ENCODE measurements at places on chromosomes 11 and 22.

- DNase-seq = no peak
Measured at GRCh38 chr22:18976197-18976751, 40.2 kb upstream of the PRODH start.

DNA sequence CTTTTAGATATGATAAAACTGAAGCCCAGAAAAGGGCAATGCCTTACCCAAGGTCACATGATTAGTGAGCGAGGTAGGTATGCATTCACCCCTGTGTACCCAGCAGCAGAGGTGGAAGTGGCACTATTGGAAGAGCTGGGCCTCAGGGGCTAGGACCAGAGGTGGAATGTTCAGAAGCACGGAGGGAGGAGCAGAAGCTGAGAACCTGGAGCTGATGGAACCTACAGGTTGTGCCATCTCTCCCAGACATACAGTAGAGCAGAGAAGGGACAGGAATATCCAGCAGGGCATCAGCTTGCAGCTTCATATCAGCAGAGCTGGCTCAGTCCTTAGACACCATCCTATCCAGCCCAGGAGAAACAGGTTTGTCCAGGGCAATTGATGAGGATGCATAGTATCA is 14.6 kb upstream of the FCHSD2 start:
- DNase-seq = no peak

DNA sequence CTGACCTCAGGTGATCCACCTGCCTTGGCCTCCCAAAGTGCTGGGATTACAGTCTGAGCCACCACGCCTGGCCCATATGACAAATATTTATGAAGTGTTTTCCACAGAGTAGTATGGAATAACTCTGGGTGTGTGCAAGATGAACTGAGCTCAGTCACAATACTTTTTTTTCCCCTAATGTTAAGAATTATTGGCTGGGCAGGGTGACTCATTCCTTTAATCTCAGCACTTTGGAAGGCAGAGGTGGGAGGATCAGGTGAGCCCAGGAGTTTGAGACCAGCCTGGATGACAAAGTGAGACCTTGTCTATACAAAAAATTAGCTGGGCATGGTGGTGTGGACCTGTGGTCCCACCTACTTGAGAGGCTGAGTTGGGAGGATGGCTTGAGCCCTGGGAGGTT is 6.4 kb downstream of the PTPRJ start:
- DNase-seq = no peak

DNA sequence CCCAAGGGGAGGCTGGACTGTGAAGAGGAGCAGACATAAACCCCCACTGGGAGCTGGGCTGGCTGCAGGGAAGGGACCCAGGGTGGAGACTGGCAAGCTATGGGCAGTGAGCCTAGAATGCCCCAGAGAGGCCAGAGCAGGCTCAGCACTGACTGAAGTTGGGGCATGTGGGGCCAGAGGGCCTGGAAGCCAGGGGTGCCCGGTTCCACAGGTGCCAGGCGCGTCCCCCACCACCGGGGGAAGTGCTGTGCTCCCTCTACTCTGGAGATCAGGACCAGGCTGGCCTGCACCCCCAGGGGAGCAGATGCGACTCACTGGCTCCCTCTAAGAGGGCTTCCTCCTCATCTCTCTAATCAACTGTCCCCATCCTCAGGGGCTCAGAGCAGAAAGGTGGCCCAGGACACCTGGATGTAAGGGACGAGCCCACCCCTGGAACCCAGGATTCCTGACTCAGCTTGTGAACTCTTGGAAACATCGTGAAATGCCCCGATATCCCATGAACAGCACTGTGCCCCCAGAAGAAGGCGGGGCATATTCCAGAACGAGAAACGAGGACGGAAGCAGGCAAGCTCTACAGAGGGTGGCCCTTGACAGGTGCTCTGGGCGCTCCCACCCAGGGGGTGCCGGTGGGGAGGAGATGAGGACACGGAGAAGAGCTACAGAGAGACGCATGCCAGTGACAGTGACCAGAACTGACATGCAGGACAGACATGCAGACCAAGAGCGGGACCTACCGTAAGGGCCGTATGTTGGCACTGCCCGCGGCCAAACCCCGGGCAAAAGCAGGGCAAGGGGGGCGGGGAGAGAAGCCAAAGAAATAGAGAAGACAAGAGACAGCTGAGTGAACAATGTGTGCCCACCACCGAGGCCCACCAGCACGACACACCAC is 20.4 kb downstream of the MAFF start:
- no peak for DNase-seq

- peak; percentile 88 for DNase-seq
Measured at GRCh38 chr11:102111011-102111786, 952 bp downstream of the YAP1 start.

DNA sequence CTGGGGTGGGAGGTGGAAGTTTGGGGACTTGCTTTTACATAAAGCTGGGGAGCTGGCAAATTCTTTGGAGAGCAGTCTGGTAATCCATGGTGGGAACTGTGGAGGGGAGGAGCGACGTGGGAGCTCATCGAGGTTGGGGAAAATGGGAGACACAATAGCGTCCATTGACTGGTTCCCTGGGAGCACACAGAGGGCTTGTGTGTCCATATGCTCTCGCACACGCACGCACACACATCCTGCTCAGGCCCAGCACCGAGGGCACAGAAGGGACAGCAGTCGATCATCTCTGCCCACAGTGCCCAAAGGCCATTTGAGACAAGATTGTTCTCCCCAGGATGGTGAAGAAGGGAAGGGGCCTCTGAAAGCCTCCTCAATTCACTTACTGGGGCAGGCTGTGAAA is 53.7 kb downstream of the FBXO7 start:
- no peak for DNase-seq

- DNase-seq = peak; percentile 53
Measured at GRCh38 chr11:46338988-46339666, 8.1 kb upstream of the DGKZ start.

- DNase-seq = no peak
Measured at GRCh38 chr22:30906946-30907345, 61.6 kb downstream of the MORC2 start.

DNA sequence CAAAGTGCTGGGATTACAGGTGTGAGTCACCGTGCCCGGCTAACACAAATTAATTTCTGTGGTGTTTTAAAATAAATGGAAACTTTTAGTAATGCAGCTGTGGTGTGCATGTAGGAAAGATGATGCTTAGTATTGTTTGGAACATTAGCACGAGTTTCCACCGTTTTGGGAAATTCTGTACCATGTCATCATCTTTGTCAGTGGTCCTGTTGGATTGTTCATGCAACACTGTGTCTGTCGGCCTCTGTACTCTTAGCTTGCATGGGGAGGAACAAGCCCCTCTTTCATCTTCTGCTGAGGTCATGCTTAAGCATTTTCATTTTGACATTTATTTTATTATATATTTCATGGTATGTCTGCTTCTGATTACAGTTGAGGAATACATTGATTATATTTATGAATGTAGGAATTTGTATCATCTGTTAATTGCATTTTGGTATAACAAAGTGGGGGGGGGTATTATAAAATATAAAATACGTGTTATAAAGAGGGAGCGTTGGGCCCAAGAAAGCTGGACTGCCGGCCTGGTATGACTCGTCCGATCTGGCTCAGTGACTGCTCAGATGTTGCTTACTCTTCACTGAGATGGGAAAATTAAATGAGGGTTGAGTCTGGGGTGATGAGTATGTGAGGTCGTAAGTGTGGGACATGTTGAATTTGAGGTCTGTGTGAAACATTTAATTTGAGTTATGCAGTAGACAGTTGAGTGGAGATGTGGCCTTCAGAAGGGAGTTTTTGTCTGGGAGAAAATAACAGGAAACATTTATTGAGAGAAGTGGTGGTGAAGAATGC is 28.7 kb downstream of the CECR2 start:
- DNase-seq = no peak

DNA sequence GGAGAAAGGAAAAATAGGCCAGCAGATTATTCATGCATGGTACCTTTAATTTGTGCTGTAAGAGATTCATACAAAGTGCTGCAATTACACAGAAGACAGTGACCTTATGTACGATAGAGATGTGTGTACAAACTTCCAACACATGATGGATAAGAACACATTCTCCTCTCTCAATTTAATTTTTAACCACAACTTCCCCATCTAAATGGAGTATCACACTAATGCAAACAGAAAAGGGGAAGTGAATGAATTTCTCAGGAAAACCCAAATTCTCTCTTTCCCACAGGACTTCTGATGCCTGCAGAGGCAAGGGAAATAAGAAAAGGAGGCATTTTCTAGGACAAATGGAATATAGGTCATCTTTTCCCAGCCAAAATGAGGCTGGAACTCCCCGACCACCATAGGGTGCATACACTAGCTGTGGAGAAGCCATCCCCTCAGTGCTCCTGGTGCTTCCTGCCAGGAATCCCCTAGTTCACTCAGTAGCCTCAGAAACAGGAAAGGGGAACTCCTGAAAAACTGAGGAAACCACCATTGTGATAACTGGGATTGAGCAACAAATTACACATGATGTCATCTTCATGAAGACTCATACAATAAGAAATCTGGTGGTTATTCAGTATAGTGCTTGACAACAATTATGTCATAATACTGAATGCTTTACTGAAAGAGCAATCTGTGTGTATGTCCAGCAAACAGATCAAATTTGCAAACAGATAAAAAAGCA is 22.4 kb downstream of the MMP10 start:
- peak; percentile 92 for DNase-seq

DNA sequence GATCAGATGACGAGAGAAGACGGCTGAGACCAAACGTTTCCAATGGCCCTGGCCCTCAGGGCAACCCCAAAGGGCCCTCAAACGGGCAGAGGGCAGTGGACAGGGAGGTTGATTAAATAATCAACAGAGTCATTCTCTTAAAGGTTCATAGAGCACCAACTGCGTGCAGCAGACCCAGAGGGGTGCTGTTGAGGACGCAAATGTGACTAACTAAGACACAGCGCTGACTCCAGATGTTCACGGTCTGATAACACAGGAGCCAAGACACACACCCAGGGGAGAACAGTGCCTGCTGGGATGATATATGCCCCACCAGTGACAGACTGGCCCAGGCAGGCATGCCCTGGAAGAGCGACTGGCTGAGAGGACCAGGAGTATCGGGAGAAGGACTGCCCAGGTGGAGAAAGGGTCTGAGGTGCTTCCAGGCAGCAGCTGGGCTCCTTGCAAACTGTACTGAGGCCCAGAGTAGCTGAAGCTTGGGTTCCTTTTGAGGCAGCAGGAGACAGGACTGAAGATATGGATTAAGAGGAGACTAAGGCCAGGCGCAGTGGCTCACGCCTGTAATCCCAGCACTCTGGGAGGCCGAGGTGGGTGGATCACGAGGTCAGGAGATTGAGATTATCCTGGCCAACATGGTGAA is 7.7 kb downstream of the VWCE start:
- no peak for DNase-seq

- DNase-seq = no peak
Measured at GRCh38 chr11:77687088-77687487, 49.5 kb upstream of the CLNS1A start.

- DNase-seq = peak; percentile 88
Measured at GRCh38 chr11:130611791-130612251, 163.4 kb downstream of the ADAMTS15 start.

GRCh38 chr22:25167834-25168601 is 31.6 kb upstream of the CRYBB3 start:
- no peak for DNase-seq

DNA sequence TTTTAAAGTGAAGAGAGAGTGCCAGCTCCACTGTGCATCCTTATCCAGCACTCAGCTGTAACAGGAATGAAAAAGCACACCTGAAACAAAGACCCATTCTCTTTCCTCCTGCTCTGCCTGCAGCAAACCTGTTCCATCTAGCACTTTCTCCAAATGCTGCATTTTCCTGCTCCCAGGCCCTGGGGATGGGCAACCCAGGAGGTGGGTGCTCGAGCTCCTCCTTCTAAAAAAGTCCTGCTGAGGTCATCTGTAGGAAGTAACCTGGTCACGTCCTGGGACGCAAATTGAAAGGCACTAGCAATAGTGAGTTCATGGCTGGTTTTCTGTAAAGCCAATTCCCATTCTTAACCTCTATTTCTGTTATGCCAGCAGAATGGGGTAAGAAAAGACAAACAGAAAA is 173.7 kb downstream of the MAML2 start:
- peak; percentile 63 for DNase-seq

- DNase-seq = no peak
Measured at GRCh38 chr11:45538939-45539338, 126.5 kb downstream of the CHST1 start.

DNA sequence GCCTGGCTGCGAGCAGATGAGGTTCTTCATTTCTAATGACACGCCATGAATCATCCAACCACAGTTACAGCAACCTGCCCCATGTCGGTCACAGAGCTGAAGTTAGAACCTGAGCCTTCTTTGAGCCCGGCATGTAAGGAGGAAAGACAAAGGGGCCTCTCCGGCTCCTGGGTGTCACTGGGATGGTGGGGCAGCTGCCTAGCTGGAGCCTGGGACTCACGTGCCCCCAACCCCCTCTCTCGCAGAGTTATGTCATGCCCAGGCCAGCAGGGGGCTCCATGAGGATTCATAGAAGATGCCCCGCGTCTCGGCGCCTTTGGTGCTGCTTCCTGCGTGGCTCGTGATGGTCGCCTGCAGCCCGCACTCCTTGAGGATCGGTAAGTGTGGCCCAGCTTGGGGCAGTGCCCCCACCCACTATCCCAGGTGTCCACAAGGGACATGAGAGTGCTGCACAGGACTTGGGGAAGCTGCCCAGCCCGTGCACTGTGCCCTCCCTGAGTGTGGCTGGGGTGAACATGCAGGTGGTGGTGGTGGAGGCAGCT is 148.5 kb downstream of the GRIK4 start:
- peak; percentile 30 for DNase-seq

DNA sequence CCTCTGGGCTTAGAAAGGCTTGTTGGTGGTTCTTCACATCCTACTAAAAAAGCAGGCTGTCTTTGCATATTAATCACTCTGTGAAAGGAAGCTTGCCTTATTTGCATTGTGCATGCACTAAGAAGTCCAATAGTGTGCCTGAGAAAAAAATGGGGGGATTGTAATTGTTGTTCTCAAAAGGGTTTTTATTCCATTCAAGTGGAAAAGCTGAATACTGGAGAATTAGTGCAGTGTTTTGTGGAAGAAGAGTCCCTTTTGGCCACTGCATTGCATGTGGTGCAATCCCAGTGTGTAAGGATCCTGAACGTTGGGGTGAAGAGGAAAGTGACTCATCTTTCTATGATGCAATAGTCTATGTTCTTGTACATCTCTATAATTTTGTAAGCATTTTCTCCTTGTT is 16.5 kb downstream of the NCAM1 start:
- peak; percentile 91 for DNase-seq

DNA sequence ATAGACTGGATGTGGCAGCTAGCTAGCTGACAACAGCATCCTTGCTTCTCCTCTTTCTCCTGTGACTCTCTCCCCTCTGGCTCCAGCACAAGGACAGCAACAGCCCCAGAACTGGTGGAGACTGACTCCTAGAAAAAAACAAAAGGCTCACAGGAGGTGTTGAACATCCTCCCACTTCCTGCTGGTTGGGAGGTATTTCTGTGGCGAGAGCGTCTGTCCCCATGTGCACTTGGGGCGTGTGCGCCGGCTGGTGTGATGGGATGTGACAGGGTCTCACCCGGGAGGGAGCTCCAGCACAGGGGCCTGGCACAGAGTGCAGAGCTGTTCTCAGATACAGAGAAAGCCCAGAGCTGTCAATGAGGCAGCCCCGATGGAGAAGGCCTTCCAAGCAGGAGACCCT is 107.2 kb upstream of the E2F8 start:
- DNase-seq = no peak

GRCh38 chr11:15525582-15525981 is 410.9 kb downstream of the INSC start:
- no peak for DNase-seq
